Psoas muscle (tissue), 8 donors: ENCODE measurements at places on chromosomes 6 and 20.
A peak's percentile ranks its signal among the peaks of the same experiment; 100 is the strongest.

GRCh38 chr6:155327326-155328073, 13.2 kb upstream of the TFB1M start:
- peak; percentile 29 for DNase-seq

DNA sequence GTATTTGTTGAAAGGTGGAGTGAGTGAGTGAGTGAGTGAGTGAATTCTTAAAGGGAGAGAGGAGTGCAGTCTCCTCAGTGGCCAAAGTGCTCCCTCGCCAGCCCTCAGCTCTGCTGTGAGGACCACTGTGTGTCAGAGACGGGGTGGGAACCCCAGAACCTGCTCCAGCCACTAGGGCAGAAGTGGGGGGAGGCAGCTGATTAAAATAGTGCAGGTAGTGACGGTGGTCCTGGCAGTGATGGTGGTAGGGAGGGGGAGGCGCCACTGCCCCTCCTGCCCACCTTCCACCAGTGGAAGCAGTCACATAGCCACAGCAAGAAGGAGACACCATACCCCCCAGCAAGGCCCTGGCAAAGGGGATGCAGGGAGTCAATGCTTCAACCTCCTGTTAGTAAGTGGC, 133.5 kb downstream of the PHACTR3 start:
- DNase-seq = no peak

- DNase-seq = no peak
These were observed 38.9 kb downstream of the CSNK2A1 start for GRCh38 chr20:504632-505075.

DNA sequence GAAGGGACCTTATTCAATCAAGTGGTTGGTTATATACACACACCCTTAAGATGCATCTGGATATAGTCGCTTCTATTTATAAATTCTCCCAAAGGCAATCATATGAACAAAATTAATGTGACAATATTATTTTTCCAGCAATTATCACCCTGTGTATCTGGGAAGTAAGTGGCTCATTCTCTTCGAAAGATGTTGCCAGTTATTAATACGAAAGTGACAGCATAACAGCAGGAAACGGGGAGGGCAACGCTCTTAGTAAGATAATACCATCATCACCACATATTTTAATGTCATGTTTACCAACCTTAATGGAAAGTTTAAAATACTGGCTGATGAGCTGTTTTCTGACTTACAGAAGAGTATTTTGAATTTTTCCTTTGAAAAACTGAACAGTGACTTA, 697.2 kb upstream of the AGPAT4 start:
- no peak for DNase-seq

- no peak for DNase-seq
These were observed 92.5 kb upstream of the HDGFL1 start for GRCh38 chr6:22476811-22477390.

GRCh38 chr6:82775981-82776380, 289.7 kb downstream of the UBE3D start:
- no peak for DNase-seq

DNA sequence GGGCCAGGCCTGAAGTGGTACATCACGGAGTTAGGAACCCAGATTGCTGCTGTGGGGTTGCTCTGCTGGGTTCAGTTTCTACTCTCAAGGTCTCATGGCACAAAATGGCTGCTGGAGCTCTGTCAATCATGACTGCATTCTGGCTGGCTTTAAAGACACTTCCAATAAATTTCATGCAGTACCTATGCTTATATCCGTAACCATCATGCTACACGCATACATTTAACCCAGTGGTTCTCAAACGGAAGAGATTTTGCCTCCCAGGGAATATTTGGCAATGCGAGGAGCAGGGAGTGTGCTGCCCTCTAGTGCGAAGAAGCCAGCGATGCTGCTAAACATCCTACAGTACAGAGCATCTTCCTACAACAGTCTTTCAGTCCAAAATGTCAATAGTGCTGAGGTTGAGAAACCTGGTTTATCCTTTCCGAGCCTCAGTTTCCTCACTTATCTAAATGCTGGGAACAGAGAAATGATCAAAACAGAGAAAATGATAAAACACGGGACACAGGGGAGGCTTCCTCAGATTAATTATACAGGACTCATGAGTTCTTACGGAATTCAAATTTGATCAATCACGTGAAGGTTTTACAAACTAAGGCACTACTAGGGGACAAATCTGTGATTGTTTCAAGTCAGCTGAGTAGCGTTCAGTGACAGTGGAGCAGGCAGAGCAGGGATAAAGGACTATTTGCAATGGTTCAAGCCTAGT, 9.6 kb upstream of the SLC2A10 start:
- no peak for DNase-seq

GRCh38 chr6:7550433-7550801, 8.9 kb downstream of the DSP start:
- DNase-seq = no peak

GRCh38 chr6:96234444-96234843, 218.7 kb downstream of the FUT9 start:
- DNase-seq = no peak

GRCh38 chr6:160462551-160463109, 114.5 kb downstream of the SLC22A3 start:
- no peak for DNase-seq

GRCh38 chr20:10007747-10008146, 27.0 kb upstream of the ANKEF1 start:
- no peak for DNase-seq

GRCh38 chr20:40683221-40683893, 5.7 kb downstream of the MAFB start:
- peak; percentile 47 for DNase-seq

- DNase-seq = no peak
These were observed 1177.9 kb downstream of the GRIK2 start for GRCh38 chr6:102571236-102571908.
